NCI-H1092 treated with DMSO at 0.1 percent for 48 hours (cell line): ENCODE measurements at places on chromosomes 2 and 18.

GRCh38 chr2:157480182-157480961, 36.5 kb upstream of the CYTIP start:
- no peak for DNase-seq

DNA sequence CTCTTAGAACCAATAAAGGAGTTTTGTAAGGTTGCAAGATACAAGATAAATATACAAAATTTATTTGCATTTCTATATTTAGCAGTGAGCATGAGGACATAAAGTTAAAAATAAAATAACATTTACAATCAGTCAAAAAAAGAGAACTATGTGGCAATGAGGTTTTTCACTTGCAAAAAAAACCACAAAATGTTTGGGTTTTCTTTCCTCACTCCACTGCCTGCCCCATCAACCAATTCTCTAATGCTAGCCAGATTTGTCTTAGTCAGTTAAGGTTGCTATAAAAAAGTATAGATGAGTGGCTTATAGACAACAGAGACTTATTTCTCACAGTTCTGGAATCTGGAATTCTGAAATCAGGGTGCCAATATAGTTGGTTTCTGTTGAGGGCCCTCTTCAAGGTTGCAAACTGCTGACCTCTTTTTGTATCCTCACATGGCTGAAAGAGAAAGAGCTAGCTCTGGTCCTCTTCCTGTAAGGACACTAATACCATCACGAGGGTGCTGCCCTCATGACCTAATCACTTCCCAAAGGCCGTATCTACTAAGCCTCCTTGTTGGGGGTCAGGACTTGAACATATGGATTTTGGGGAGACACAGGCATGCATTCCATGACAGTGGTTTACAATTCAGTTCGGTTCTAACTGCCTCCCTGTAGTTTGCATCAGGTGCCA, 566.2 kb downstream of the GALR1 start:
- no peak for DNase-seq

- no peak for DNase-seq
Observed at GRCh38 chr2:223635080-223635479, 32.9 kb upstream of the SCG2 start.

GRCh38 chr2:17442334-17442733, 75.9 kb downstream of the RAD51AP2 start:
- DNase-seq: no peak

GRCh38 chr18:24974431-24974830, 377.5 kb downstream of the ZNF521 start:
- DNase-seq: no peak

DNA sequence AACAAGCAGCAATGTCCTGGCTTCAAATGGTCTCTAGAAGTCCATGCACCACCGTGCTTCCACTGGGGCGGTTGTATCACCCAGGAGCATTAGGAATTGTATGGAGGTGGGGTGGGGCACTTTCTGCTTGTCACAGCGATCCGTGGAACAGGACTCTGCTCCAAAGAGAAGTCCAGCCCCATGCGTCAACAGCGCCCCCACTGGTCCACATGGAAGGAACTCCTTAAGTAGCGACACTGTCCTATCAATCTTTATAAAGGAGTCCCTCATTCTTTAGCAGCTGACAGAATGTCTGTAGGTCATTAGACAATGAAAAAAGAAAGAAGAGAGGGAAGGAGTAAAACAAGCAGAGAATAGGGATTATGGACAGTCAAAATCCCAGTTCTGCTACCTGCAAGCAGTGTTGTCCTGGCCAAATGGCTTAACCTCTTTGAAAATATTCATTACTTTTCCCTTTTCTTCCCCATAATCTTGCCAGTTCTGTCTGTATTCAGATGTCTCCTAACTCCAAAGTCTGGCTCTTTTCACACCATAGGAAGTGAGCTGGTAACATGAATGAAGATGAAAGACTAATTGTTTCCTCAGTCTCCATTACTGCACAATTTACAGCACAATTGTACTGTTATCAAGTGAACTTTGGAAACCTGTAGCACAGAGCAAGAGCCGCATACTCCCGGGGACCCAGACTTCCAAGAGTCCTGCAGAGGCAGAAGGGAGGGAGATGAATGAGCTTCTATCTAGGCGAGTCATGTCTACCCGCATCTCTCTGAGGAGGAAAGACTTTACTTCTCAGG, 9.9 kb downstream of the NFE2L2 start:
- DNase-seq: no peak

- peak; percentile 23 for DNase-seq
Observed at GRCh38 chr2:96934831-96935540, 51.4 kb downstream of the FAM178B start.
